NCI-H146 (cell line): ENCODE measurements at places on chromosomes 4 and X.

GRCh38 chrX:136192839-136193414 lies 45.6 kb downstream of the FHL1 start:
- no peak for DNase-seq

- DNase-seq: no peak
Observed at GRCh38 chr4:4913147-4913561, 53.7 kb downstream of the MSX1 start.

- DNase-seq: peak; percentile 0
Observed at GRCh38 chr4:103786014-103786413, 66.2 kb upstream of the TACR3 start.

DNA sequence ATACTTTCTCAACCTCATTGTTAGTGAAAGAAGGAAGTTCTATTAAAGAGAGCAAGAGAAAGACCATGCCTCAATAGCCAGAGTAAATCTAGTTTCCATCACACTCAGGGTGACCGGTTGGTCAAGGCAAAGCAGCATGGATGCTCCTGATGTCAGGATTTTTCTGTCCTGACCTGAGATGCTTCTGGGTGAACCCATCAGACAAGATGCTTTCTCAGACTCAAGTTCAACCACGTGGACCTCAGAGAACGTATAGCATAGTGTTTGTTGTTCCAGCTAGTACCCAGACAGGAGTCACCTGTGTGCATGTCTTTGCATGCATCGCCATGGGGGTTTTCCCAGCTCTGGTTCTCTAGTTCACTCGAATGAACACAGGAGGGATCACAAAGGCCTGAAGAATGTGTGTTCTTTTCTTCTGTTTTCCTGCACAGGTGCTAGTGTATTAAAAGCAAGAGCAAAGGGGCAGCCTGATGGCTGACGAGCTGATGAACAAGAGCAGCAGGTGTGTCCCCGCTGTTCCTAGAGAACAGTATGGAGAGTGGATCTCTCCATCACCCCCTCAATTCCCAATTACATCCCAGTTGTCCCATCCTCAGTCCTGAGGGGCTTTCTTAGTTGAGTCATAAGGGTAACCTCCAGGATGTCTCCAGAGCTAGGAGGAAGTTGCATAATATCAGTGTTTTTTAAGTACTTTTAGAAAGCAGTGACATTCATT lies 110.5 kb upstream of the ENPP6 start:
- no peak for DNase-seq

GRCh38 chrX:420496-421223 lies 34.0 kb upstream of the PPP2R3B start:
- no peak for DNase-seq

GRCh38 chr4:76892001-76892400 lies 5.9 kb downstream of the SOWAHB start:
- no peak for DNase-seq

DNA sequence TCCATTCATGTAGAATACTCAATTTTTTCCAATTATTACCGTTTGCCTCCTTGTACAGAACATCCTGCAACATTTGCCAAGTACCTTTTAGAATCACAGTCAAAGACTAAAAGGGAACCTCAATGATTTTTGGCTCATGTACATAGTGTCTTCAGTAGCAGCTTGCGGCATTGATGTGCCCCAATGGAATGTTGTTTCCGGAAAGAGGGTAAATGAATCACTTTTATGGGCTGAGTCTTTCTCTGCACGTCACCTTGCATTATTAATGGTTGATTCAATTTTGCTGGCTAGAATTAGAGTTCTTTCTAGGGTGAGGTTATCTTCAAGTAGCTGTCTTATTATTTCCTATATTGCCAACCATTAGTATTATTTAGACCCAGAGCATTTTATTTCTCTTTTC lies 116.9 kb upstream of the GABRA2 start:
- no peak for DNase-seq

- no peak for DNase-seq
Observed at GRCh38 chr4:163703251-163703650, 208.8 kb downstream of the TMA16 start.

DNA sequence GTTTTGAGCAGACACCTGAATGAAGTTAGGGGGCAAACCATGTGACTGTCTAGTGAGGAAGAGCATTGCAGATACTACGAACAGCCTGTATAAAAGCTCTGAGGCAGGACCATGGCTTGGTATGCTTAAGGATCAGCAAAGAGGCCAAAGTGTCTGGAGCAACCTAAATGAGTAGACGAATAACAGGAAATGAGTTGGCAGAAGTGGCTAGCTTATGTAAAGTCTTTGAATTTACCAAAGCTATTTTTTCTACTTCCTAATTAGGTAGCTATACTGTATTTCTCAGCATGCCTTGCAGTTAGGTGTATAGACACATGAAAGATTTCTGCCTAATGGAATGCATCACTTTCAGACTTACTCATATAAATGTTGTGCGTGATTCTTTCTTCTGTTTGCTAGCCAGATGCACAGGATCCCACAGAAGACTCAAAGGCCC lies 9.3 kb upstream of the GPRIN3 start:
- DNase-seq: no peak

GRCh38 chr4:177155454-177155853 lies 154.2 kb upstream of the NEIL3 start:
- no peak for DNase-seq

DNA sequence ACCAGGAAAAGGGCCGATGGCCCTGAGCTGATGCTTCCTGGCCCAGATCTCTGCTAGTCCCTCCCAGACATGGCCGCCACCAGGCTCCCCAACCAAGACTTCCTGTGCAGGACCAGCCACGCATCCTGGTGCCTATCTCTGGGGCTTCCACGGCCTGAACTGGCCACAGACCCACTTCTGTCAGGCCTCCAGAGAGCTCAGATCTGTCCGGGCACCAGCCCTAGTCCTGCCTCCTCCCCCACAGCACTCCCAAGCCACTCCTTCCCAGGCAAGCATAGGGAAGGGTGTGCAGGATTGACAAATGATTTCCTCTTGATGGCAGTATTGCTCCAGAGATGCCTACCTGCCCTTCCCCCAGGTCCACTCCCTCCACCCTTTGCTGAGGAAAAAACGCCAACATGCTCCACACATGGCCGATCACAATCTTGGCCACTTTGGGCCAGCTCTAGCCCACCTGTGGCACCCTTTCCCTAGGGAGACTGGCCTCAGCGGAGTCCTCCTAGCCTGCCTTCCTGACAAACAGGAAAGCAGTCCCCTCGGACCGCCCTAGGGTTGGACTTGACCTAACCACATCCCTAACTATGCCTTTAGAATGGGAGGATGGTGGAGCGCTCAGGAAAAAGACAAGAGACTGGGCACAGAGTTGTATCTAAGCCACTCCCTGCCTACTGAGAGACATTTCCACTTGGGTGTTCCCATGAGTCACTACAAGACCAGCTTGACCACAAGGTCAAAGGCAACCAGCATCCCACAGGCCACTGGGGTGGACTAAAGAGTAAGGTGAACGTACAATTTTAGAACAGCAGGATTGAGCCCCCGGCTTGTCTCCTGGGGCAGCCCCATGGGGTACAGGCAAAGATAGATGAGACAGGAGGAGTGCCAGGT lies 277.5 kb upstream of the AGTR2 start:
- peak; percentile 87 for DNase-seq

DNA sequence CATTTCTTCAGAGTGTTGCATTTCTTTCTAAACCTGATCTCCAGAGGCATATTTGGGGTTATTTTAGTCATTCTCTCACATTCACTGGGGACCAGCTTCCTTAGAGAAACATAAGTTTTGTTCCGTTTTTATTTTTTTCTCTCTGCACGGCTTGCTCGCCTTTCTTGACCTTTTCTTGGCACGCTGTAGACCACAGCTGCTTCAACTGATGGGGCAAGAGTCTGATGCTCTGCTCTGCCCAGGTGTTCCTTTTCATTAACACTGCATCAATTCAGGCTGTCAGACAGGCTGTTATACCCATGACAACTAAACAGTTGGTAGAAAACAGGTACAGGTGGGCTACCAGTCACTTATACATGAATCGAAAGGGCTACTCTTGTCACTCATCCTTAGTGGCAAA lies 682.2 kb upstream of the DIAPH2 start:
- DNase-seq: no peak

DNA sequence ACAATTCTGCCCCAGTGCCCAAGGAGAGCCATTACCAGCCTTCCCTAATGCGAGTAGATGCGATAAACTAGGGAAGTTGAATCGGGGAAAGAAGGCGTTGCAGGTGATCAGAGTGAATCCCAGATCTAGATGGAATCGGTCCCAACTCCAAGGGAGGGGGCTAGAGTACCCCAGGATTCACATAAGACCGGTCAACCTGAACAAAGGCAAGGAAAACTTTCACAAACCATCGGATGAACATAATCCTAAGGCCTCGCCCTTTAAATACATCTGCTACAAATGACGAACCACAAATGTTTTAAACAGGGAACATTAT lies 11.2 kb upstream of the ZCCHC13 start:
- no peak for DNase-seq

DNA sequence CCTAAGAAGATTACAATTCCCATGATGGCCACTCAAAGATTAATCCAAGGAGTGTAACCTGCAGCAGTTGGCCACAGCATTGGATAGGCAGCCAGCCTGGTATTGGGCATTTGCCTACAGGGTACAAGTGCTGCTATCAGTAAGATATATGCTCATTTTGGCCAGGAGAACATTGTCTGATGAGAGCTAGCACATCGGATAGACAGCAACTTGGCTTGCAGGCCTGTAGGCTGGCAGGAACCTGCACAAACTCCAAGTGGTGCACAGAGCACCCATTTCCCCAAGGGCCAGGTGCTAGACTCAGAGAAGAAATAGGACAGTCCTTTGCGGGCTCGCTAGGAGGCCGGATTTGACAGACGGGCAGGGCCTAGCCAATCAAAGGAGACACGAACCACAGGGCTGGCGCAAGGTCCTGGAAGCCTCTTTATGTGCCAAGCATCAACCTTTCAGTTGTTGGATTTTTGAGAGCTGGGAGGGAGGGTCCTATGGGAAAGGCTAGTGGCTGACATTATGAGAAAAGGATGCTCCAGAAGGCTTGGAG lies 11.7 kb upstream of the AP1AR start:
- no peak for DNase-seq

DNA sequence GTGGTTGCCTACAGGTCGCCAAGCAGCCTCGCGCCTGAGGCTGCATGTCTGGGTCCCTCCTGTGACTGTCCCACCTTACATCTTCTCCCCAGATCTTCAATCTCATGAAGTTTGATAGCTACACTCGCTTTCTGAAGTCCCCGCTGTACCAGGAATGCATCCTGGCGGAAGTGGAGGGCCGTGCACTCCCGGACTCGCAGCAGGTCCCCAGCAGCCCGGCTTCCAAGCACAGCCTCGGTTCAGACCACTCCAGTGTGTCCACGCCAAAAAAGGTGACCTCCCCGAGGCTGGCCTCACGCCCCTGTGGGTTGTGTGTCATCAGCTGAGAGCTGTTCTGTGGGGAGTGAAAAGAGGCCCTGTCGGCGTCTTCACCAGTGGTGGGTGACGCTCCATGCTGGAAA lies 24.9 kb upstream of the HGFAC start:
- no peak for DNase-seq

- no peak for DNase-seq
Observed at GRCh38 chrX:26672571-26672970, 456.6 kb downstream of the MAGEB5 start.

- no peak for DNase-seq
Observed at GRCh38 chrX:107729558-107730297, 45.9 kb downstream of the TSC22D3 start.

- DNase-seq: no peak
Observed at GRCh38 chrX:1153940-1154339, 58.5 kb downstream of the CRLF2 start.

- no peak for DNase-seq
Observed at GRCh38 chr4:161856711-161857326, 307.0 kb downstream of the FSTL5 start.

DNA sequence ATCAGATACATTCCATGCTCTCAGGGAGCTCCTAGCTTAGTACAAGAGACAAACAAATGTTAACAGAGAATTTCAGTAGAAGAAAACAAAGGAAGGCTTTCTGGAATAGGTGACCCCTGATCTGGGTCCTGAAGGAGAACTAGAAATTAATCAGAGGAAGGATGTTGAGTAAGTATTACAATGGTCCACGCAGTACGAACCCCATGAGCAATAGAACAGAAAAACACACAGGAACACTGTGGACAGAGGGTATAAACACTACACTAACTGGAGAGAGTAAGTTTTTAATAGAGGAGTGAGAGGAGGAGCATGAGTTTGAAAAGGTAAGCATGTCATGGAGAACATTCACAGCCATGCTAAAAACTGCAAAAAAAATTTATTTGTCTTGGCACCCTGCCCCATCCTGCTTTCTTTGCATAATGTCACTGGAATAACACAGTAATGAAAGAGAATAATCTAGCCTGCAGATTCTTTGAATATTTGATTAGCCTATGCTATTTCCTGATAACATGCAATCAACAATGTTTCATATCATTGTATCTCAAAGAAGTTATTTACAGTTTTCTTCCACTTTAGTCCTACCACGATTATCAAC lies 140.3 kb upstream of the ZXDB start:
- no peak for DNase-seq

GRCh38 chr4:156377036-156377710 lies 423.5 kb upstream of the CTSO start:
- DNase-seq: no peak

GRCh38 chr4:71941001-71941400 lies 90.8 kb upstream of the NPFFR2 start:
- peak; percentile 32 for DNase-seq

DNA sequence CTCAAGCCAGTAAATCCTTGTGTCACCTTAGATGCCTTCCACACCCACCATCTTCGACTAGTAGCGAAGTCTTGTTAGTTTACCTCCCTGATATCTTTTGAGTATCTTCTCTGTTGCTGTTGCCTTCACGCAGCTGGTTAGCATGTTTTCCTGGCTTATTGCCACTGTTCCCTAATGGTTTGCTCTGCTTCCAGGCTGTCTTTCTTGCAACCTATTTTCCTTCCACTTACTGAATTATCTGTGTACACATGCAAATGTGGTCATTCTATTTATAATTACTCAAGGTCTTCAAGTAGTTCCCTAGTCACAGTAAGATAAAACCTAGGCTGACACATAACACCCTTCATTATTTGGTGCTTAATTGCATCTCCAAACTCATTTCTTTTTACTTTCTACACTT lies 89.5 kb downstream of the UGT8 start:
- DNase-seq: no peak

DNA sequence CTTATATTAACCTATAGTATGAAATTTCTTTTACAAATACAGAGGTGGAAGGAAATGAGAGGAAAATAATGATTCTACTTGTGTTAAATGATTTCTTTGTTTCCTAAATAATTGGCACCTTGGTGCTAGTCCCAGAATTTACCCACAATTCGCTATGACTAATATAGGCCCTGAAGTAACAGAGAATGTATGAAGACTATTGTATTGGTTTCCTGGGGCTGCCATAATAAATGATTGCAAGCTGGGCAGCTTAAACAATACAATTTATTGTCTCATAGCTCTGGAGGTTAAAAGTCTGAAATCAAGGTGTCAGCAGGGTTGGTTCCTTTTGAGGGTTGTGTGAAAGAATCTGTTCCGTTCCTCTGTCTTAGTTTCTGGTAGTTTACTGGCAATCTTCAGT lies 74.8 kb upstream of the GPRIN3 start:
- no peak for DNase-seq

- DNase-seq: no peak
Observed at GRCh38 chr4:169220854-169221411, 49.8 kb downstream of the SH3RF1 start.
